ENCODE measurements at places on chromosomes 6 and 20. TPM values are rescaled to one million over a fixed set of nuclear protein-coding genes. Genes with fewer than 3 reads are reported as not detected.
A peak's percentile ranks its signal among the peaks of the same experiment; 100 is the strongest.

GRCh38 chr6:16681260-16681873, 79.9 kb downstream of the ATXN1 start:
- DNase-seq: no peak
- peaks cover 75% of the 10 kb centered on the region for H3K4me1 ChIP-seq
- H3K36me3 ChIP-seq: peaks cover 50% of the 10 kb centered on the region
- peak overlapping the region; percentile 71 for H3K27ac ChIP-seq

DNA sequence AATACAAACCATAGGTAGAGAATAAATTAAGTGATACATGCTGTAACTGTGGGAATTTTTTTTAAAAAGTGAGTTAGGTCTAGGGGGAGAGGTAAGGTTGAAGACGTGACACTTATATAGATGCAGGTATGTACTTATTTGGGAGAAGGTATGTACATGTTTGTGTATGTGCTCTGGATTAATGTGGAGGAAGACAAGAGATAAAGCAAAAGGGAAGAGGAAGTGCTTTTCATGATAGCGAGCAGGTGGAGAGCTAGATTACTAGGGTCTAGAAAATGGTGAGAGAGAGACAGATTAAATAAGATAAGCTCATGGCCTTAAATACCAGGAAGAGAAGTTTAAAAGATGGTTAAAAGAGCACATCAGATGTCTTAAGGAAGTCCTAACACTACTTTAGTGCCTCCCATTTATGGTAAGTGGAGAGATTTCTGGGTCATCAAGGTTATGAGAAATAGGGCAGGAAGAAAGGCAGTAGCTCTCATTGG, 92.5 kb downstream of the MAN1A1 start:
- peaks cover 31% of the 10 kb centered on the region for H3K36me3 ChIP-seq
- H3K27ac ChIP-seq: peak overlapping the region; percentile 2
- no peak for DNase-seq
- no peaks in the 10 kb centered on the region for H3K27me3 ChIP-seq
- no peak overlapping the region for H3K4me3 ChIP-seq
- peaks cover 25% of the 10 kb centered on the region for H3K4me1 ChIP-seq

GRCh38 chr6:168216117-168216516, 103.5 kb downstream of the DACT2 start:
- no peak for DNase-seq
- H3K4me1 ChIP-seq: peaks cover 3% of the 10 kb centered on the region
- H3K27me3 ChIP-seq: no peaks in the 10 kb centered on the region

DNA sequence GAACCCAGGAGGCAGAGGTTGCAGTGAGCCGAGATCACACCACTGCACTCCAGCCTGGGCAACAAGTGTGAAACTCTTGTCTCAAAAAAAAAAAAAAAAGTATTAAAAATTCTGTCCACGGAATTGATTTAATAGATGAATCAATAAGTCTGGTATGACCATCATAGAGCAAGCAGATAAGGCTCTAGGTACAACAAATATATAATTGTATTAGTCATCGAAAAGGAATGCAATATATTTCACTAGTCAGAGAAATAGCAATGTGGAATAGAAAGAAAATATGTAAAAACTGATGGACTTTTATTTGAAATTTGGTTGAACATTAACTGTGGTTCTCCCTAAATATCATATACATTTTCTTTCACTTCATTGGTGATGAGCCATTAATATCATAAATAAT, 476.8 kb upstream of the AGPAT4 start:
- H3K27ac ChIP-seq: no peak overlapping the region
- H3K4me3 ChIP-seq: no peak overlapping the region
- DNase-seq: no peak
- no peaks in the 10 kb centered on the region for H3K36me3 ChIP-seq

- H3K36me3 ChIP-seq: no peaks in the 10 kb centered on the region
- H3K4me3 ChIP-seq: no peak overlapping the region
- H3K27ac ChIP-seq: no peak overlapping the region
- DNase-seq: no peak
- no peaks in the 10 kb centered on the region for H3K27me3 ChIP-seq
- peaks cover 5% of the 10 kb centered on the region for H3K4me1 ChIP-seq
These were observed 339.4 kb downstream of the CDH26 start for GRCh38 chr20:60297649-60298048.

GRCh38 chr6:52552278-52552643, 24.6 kb downstream of the TRAM2 start:
- H3K36me3 ChIP-seq: no peaks in the 10 kb centered on the region
- no peak overlapping the region for H3K4me3 ChIP-seq
- no peaks in the 10 kb centered on the region for H3K27me3 ChIP-seq
- no peak overlapping the region for H3K27ac ChIP-seq
- peaks cover 6% of the 10 kb centered on the region for H3K4me1 ChIP-seq

DNA sequence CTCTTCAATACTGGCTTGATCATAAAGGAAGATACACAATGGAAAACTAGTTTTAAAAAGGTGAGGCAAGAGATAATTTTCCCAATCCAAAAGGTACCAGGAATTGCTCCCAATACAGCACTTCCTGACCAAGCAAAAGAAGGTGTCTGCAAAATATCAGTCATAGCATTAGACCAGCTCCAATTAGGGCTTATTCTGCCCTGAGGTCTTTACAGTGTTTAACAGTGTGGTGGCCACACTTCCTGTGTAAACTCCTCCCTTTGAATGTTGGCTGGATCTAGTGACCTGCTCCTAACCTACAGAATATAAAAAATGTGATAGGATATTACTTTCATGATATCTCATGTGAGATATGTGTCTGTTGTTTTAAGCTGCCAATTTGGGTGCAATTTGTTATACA, 57.1 kb upstream of the BTN3A2 start:
- H3K27me3 ChIP-seq: peaks cover 3% of the 10 kb centered on the region
- no peak overlapping the region for H3K4me3 ChIP-seq
- H3K4me1 ChIP-seq: peaks cover 56% of the 10 kb centered on the region
- DNase-seq: no peak
- no peaks in the 10 kb centered on the region for H3K36me3 ChIP-seq
- H3K27ac ChIP-seq: no peak overlapping the region

- H3K36me3 ChIP-seq: peaks cover 4% of the 10 kb centered on the region
- no peak overlapping the region for H3K4me3 ChIP-seq
- H3K27me3 ChIP-seq: no peaks in the 10 kb centered on the region
- DNase-seq: no peak
- no peak overlapping the region for H3K27ac ChIP-seq
These were observed 68.1 kb upstream of the SLC4A11 start for GRCh38 chr20:3307078-3307477.

DNA sequence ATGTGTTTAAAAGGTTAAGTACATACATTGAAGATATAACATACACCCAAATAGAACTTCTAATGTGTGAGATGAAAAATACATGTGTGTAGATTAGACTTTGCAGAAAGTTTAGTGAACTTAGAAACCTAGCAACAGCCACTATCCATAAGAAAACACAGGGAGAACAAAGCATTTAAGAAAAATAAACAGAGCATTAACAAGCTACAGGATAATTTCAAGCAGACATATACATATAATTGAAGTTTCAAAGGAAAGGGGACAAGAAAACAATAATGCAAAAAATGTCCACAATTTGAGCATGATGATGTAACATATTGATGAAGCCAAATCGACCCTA, 18.2 kb upstream of the THBS2 start:
- DNase-seq: no peak
- H3K27ac ChIP-seq: no peak overlapping the region
- no peaks in the 10 kb centered on the region for H3K36me3 ChIP-seq
- H3K4me3 ChIP-seq: no peak overlapping the region
- peaks cover 5% of the 10 kb centered on the region for H3K27me3 ChIP-seq

GRCh38 chr6:110590821-110591351, 114.5 kb upstream of the SLC22A16 start:
- H3K4me3 ChIP-seq: no peak overlapping the region
- peaks cover 13% of the 10 kb centered on the region for H3K4me1 ChIP-seq
- peak overlapping the region; percentile 26 for H3K27ac ChIP-seq
- no peaks in the 10 kb centered on the region for H3K36me3 ChIP-seq
- no peaks in the 10 kb centered on the region for H3K27me3 ChIP-seq
- no peak for DNase-seq

GRCh38 chr6:34575326-34575725, 19.2 kb upstream of the SPDEF start:
- H3K4me1 ChIP-seq: peaks cover 5% of the 10 kb centered on the region
- H3K27me3 ChIP-seq: no peaks in the 10 kb centered on the region
- H3K27ac ChIP-seq: no peak overlapping the region

DNA sequence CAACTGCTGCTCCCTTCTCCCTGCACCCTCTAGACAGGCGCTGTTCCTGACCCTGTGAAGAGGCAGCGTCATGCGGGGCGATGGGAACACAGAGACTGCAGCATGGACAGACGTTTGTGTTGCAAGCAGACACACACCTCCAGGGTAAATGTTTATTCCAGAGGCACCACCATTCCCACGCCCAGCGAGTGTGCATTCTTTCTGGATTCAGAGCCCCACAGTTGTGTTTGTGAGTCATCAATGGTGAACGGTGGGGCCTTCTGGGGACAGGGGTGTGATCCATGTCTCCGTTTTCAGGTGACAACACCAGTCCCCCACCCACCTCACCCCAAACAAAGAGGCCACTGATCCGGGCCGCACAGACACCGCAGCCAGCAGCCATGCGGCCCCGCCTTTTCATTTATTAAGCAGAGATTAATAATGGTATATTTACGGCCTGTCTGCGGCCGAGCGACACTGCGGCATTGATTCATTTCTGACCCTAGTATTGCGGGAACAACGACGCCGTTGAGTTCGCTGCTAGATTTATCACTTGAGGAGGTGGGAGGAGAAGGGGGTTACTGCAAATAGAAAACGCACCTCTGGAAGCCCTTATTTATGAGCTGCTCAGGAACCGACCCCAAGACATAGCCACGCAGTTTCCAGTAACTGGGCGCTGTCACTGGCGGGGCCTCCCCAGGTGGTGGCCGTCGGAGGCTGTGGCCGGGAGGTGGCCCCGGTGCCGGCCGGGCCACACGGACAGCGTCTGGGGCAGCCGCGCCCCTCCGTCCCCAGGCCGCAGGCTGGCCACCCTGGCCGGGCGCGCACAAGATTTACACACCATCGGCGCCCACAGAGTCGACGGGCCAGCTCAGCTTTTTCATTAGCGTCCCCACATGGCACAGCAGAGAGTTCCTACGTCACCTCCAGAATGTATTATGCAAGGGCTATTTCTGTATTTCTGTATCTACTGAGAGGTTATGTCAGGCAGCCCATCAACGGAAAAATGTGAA, 367.6 kb downstream of the THBS2 start:
- H3K36me3 ChIP-seq: no peaks in the 10 kb centered on the region
- H3K27ac ChIP-seq: no peak overlapping the region
- peaks cover 9% of the 10 kb centered on the region for H3K4me1 ChIP-seq
- peaks cover 7% of the 10 kb centered on the region for H3K27me3 ChIP-seq
- no peak for DNase-seq

GRCh38 chr6:68237205-68237604, 397.9 kb upstream of the ADGRB3 start:
- H3K27ac ChIP-seq: no peak overlapping the region
- no peak overlapping the region for H3K4me3 ChIP-seq
- H3K36me3 ChIP-seq: no peaks in the 10 kb centered on the region

GRCh38 chr6:3516092-3516491, 59.2 kb upstream of the SLC22A23 start:
- no peak overlapping the region for H3K27ac ChIP-seq
- H3K36me3 ChIP-seq: no peaks in the 10 kb centered on the region
- no peaks in the 10 kb centered on the region for H3K4me1 ChIP-seq
- no peak for DNase-seq
- peaks cover 5% of the 10 kb centered on the region for H3K27me3 ChIP-seq

GRCh38 chr6:152401978-152402377, 235.2 kb downstream of the SYNE1 start:
- H3K27me3 ChIP-seq: no peaks in the 10 kb centered on the region
- H3K27ac ChIP-seq: no peak overlapping the region
- no peaks in the 10 kb centered on the region for H3K36me3 ChIP-seq
- no peak overlapping the region for H3K4me3 ChIP-seq
- peak; percentile 30 for DNase-seq

GRCh38 chr6:104896914-104897313, 37.2 kb upstream of the HACE1 start:
- H3K27me3 ChIP-seq: peaks cover 7% of the 10 kb centered on the region
- H3K27ac ChIP-seq: no peak overlapping the region
- H3K4me1 ChIP-seq: no peaks in the 10 kb centered on the region
- no peak overlapping the region for H3K4me3 ChIP-seq

- H3K27ac ChIP-seq: no peak overlapping the region
- no peaks in the 10 kb centered on the region for H3K27me3 ChIP-seq
- peaks cover 12% of the 10 kb centered on the region for H3K36me3 ChIP-seq
- no peak for DNase-seq
- H3K4me1 ChIP-seq: peaks cover 6% of the 10 kb centered on the region
These were observed 40.9 kb downstream of the PTPRA start for GRCh38 chr20:2914160-2914559.

DNA sequence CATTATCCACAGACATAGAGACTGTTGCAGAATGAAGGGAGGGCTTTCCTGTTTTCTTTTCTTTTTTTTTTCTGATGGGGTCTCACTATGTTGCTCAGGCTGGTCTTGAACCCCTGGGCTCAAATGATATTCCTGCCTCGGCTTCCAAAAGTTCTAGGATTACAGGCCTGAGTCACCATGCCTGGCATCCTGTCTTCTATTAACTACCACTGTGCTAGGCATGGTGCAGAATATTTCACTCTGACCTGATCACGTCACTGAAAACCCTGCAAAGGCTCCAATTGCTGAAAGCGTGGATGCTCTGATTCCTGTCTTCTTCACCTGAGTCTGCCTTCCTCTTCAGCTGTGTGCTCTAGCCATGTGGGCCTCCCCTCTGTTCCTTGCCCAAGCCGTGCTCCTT, 8.5 kb upstream of the DNMT3B start:
- peaks cover 8% of the 10 kb centered on the region for H3K4me1 ChIP-seq
- H3K27ac ChIP-seq: no peak overlapping the region
- no peak for DNase-seq
- no peak overlapping the region for H3K4me3 ChIP-seq
- H3K27me3 ChIP-seq: no peaks in the 10 kb centered on the region

DNA sequence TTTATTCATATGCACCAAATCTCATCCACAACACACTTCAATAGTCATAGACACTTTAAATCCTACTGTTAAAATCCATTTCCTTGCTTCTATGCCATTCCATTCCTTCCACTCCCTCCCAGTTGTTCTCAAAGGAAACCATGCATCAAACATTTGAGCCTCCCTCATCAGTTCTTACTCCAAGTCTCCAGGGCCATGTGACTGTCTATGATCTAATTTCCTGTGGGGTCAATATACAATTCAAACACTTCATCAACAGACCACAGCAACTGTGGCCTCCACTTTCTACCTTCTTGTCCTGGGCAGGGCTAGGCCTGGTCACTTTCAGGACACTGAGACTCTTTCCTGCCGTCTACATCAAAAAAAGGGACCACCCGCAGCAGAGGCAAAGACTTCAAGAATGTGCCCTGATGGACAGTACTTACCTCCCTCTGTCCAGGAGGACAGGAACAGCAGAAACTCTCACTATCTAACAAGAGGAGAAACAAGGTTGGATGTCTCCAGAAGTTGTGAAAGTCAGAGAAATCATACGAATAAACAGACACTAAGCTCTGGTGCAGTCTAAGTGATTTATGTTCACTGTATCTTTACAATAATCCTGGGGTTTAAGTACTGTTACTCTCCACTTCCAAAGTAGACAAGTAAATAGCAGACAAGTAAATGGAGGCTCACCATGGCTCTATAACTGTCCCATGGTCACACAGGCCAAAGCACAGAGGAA, 160.2 kb downstream of the QRSL1 start:
- no peak overlapping the region for H3K27ac ChIP-seq
- peaks cover 2% of the 10 kb centered on the region for H3K27me3 ChIP-seq
- H3K4me1 ChIP-seq: no peaks in the 10 kb centered on the region
- H3K36me3 ChIP-seq: no peaks in the 10 kb centered on the region
- no peak for DNase-seq

MCCD1 gene
- total RNA-seq: not detected

ZBTB46 gene
- 1.0 TPM for total RNA-seq

TMEM217 gene
- total RNA-seq: 6.1 TPM

LY6G6D gene
- total RNA-seq: not detected

CCN6 gene
- total RNA-seq: 0.26 TPM

GNMT gene
- total RNA-seq: 0.70 TPM

ARHGAP40 gene
- total RNA-seq: not detected
